Stimulated activated CD8-positive, alpha-beta memory T cell treated with anti-CD3 and anti-CD28 coated beads, Interleukin-4, amount 100 ng/mL, for 1 hour (primary cell): ENCODE measurements at places on chromosomes 11 and 22.

DNA sequence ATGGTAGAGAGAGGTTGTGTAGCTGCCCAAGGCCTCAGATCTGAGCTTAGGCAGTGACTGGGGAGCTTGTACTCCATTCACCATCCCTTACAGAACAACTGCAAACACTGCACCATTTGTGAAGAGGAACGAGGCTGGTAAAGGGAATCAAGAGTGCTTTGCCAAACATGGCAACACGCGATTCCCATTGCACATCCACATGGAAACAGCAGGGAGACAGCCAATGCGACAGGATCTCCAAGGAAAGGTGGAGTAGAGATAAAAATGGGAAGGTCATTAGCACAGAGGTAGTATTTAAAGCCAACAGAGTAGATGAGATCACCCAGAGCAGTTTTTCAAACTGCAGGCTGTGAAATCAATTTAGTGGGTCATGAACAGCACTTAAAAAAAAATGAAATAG lies 42.0 kb downstream of the TCF20 start:
- no peak for DNase-seq

DNA sequence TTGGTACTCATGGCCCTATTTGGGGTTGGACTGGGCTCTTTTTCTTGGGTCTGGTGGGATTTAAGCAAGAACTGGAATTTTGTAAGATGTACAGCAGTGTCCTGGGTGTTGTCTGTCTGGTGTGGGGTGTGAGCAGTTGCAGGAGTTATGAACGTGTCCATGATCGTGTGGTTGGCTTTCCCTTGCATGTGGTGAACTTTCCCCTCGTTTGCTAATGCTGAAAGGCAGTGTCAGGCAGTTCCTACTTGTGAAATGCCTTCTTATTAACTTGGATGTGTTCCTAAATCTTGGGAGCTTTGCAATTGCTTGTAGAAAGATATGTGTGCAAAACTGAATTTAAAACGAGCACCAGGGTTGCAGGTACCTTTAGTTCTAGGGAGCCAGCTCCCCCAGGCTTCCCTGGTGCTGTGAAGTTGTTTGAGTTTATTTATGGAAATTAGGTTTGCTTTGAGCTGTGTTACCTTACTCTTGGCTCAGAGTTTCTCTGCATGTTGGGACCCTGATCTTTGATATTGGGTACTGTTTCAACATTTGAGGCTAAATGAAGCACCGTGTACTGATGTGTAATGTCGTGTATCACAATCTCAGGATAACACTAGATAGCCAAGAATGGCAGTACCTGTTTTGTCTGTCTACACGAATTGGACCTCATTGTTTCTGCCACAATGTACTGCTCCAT lies 35.8 kb upstream of the HSD17B12 start:
- DNase-seq, result no peak

DNA sequence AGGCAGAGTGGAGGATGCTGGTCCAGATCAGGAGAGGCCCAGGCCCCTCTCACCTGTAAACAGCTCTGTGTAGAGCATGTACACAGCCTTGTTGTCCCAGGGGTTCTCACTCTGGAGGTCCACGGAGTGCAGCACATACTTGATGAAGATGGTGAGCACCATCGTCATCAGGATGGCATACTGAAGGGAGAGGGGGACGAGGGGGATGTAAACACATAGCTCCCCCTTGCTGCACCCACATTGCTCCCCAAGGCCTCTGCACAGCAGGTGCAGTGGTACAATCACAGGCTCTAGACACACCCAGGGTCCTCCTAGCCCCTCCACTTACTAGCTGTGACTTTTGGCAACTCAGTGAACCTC lies 2.9 kb downstream of the SYVN1 start:
- DNase-seq, result no peak

DNA sequence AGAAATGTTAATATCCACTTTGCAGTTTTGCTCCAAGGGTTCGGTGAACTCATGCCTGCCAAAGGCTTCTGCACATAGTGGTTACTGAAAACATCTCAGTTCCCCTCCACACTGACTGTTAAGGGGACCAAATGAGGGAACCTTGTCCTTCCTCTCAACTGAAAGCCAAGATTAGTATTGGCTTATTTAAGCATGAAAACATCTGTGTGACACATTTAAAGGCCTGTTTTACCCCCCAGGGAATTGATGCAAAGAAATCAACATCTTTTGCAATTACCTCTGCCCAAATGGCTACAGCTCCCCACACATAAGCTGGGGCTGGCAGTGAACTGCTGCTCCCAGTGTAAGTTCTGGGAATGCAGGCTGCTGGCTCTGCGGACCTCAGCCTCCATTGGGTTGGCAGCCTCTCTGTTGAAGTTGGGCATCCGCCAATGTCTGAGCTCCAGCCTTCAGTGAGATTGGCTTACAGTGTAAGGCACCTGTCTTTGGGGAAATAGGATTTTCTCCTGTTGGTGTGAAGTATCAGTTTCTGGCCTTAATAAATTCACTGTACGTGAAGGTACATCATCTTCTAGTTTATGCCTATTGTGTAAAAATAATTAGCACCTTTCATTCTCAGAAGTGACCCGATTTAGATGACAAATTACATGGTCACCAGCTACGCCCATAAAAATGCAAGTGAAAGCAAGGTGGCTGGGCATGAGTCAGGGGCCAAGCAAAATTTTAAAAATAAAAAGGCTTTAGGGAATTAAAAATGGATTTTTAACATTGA lies 213.4 kb upstream of the SYN3 start:
- DNase-seq, result no peak

DNA sequence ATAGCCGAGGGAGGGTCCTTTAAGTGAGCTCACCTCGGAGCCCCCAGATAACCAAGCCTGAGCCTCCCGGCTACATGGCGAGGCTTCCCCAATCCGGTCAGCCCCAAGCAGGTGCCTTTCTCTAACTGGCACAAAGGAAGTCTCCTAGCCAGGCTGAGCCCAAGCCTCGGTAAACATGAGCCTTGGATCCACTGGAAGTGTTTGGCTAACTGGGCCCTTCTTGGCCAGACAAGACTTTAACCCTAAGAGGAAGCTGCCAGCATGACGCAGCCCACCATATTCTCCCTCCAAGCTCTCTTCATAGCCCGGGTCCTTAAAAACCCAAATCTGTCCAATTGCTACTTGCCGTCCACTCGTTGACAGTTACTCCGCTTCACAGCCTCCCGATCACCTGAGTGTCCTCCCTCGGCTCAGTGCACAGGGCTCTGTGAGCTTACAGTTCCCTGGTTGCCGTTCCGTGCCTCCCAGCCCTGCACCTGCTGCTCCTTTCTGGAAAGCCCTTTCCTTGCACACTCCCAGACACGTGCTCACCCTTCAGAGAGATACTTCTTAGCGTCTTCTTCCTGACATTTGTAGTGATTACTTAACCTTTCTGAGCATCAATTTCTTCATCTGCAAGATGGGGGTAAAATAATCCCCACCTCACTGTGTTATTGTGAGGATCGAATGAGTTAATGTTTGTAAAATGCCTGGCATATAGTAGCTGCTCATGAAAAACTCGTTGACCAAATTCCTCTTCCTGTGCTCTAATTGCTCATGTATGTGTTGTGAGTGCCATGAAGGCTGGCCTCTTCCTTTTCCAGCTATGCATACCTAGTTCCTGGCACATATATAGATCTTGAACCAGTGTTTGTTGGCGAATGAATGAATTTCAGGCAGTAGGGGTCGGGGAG lies 25.6 kb downstream of the TXN2 start:
- no peak for DNase-seq

DNA sequence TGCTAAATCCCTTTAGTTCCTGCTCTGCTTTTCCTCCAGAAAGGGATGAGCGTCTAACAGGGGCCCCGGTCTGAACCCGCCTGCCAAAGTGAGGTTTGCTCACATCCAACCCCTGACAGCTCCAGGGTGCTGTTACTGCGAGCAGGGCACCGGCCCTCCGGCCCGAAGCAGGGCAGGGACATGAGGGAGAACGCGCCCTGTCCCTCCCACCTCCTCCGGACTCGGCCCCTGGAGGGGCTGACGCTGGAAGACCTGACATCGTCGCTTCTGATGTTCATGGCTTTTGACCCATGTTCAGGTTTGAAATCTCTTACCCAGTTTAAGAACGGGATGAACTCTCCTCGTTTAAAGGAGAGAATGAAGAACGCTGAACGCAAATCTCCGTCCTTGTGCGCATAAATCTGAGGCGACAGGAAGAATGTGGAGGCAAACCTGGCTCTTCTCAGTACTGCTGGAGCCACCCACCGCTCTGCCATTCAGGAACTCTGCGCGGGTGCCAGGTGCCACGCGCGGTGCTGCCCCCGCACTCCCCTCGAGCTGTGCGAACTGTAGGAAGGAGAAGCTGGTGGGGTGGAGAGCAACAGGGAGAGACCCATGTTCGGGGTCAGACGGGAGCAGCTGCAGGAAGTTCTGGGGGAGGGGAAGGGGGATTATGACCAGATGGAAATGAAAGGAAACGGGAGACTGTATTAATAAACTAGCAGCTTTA lies 826 bp upstream of the EEF1G start:
- DNase-seq, result no peak

DNA sequence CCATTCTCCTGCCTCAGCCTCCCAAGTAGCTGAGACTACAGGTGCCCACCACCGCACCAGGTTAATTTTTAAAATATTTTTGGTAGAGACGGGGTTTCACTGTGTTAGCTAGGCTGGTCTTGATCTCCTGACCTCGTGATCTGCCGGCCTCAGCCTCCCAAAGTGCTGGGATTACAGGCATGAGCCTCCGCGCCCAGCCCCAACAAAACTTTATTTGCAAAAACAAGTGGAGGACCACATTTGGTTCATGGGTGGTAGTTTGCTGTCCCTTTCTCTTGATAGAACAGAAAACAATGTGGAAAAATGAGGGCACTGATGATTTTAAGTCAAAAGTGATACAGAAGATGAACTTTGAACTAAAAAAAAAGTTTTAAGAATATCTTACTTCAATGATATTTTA lies 121.8 kb upstream of the SERPIND1 start:
- no peak for DNase-seq

- DNase-seq, result no peak
These were observed 52.7 kb upstream of the RRM1 start for GRCh38 chr11:4041731-4042391.

GRCh38 chr11:73236205-73236765 lies 18.2 kb downstream of the P2RY2 start:
- no peak for DNase-seq

DNA sequence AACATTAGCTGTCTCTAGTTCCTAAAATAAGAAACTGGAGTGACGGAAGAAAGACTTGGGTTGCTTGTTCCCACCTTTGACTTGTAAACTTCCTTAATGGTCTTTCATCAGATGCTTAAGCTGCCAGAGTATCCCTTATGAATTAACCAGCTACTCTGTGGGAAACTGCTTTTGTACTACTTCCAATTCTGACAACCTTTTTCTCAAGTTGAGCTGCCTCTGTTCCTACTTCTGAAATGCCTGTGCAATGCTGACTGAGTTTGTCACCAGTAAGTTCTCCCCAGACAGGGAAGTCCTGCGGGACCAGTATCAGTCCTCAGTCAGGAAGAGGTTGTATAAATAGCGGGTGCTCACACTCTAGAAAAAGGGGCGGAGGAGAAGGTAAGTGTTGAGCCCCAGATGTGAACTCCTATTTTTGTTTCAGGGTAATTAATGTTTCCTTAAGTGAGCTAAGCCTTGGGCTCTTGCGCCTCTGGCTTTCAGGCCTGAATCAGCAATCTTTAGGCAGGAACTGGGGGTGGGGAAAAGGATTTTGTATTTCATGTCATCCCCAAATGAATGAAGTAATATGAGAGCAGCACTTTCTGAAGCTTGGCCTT lies 67.2 kb downstream of the CECR2 start:
- DNase-seq, result no peak

- DNase-seq, result no peak
These were observed 543.4 kb downstream of the BUD13 start for GRCh38 chr11:116229236-116229970.
